T-helper 2 cell (primary cell): ENCODE measurements at places on chromosomes 12 and 14.
A peak's percentile ranks its signal among the peaks of the same experiment; 100 is the strongest.

DNA sequence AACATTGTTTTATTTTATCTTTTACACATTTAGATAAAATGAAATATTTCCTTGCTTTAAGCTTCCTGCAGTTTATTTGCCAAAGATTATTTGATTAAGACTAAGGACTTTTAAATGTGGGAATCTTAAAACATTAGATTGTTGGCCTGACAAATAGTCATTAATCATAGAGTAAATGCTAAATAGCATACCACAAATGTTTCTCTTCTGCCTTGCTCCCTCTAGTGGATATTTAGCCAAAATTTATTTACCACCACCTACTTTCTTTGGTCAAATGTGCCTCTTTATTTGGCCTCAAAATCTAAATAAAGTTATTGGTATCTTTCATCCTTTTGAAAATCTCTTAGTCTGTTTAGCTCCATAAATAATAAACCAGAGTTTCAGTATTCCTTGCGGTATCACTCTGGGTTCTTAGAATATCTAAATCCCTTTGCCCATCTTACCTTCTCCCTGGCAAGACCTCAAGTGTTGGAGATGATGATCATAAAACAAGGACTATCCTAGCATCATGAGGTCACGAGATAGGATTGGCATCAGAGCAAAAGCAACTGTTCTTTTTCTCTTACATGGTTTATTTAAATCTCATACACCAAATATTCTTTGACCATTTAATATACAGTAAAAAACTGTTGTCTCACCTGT, 150.6 kb upstream of the AEBP2 start:
- peak; percentile 34 for DNase-seq

- DNase-seq = no peak
These were observed 10.4 kb downstream of the TMEM229B start for GRCh38 chr14:67477926-67478799.

DNA sequence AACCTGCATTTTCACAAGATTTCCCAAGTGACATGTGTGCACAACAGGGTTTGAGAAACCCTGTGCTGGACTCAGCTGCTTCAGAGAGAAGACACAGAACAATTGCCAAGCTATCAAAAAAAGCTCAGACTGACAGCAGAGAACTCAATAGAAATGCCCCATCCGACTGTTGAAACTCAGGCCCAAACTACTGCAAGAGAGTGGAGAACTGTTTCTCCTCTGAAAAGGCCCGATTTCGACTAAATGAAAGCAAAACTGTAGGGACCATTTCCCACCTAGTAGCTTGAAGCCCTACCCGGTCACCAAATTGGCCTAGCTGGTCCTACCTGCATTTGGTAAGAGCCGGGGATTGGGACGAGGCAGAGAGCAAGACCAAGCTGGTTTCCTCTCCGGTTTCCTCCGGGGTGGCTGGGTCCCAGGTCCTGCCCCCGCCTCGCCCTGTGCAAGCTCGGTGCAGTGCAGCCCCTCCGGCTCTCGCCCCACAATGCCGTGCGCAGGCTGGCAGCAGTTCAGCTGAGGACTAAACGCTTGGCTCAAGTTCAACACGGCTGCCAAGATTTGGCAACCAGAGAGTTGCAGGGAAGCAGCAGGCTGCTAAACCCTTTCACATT, 1180.6 kb downstream of the VRK1 start:
- peak; percentile 66 for DNase-seq

DNA sequence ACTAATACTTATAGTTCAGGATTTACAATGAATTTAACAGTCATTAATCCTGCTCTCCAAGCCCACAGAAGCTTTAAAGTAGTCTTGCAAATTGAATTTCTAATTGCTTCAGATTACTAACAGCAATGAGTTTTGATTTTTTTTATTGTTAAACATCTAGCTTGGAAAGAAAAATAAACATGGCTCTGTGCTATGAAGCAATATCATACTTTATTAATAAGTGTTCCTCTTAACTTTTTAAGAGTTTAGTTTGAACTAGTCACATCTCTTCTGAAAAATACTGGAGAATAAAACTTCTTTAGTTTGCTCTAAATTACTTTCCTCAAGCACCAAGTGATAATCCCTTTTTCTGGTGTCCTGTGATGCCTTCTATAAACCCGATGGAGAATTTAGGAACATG, 250.2 kb downstream of the TRHDE start:
- DNase-seq = no peak

GRCh38 chr12:64181430-64182291, 40.4 kb downstream of the KICS2 start:
- no peak for DNase-seq

DNA sequence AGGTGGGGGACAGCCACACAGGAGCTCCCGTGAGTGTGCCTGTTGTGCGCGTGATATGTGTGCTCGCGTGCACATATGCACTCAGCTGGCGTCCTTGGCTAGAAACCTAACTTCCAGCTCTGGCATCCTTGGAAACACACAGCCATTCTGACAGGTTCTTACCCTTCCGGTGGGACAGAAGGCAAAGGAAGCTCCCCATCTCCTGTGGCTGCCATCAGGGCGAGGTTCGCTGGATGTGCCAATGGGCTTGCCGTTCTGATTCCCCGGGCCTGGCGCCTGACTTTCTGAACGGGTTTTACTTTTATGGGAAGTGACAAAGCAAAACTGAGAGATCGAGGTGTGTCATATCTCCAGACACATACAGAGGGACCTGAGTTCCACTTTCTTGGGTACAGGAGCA, 124.7 kb downstream of the PAPOLA start:
- DNase-seq = no peak

- no peak for DNase-seq
These were observed 4.1 kb downstream of the PLXNC1 start for GRCh38 chr12:94152292-94153078.

GRCh38 chr14:99891900-99892299, 98.7 kb downstream of the EML1 start:
- no peak for DNase-seq

DNA sequence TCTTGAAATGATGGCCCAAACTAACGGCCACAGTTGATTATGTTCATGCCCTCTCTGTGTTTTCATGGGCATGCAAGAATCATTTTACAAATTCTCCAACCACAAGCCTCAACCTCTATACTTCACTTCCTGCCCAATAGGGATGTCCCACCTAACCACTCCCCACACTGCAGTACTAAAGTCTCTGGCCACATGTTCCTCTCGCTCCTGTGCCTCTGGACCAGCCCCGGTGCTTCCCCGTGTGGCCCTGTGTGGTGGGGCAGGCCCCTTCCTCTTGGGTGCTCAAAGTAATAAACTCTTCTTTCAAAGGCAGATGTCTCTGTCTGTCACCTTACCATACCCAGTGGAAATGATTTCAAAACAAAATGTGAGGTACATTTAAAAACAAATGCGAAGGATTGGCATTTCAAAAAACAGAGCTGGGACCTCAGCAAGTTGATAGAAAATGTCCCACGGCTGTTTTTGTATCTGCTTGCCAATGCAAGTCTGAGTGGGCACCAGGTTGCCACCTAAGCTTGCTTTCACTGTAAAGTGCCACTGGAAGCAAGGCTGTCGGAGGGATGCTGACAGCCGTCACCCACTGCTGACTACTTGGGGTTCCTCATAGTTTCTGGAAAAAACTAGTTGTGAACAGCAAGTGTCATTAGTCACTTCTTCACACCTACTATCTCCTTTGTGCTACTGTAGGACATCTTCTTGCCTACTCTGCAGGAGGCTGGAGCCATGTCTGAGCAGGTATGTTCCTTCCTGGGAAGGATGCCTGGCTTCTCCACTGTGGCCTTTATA, 8.2 kb upstream of the SERPINA11 start:
- peak; percentile 7 for DNase-seq

GRCh38 chr12:27595231-27595642, 71.2 kb downstream of the PPFIBP1 start:
- no peak for DNase-seq

DNA sequence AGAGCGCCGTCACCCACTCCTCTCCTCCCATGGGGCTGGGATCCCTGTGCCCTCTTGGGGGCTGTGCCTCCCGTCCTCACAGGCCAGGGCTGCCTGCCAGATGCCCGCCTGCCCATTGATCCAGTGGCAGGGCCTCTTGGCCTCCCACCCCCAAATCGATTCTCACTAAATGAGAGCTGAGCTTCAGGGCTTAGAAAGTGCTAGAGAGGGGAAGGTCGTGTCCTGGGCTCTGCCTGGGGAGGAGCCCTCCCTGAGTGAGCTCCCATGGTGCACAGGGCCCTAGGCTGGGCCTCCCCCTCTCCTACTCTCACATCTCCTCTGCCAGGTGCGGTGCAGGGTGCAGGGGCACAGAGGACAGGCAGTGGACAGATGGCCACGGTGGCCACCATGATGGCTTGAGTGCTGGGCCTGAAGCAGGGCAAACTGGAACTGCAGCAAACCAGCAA, 9.2 kb downstream of the BEGAIN start:
- DNase-seq = no peak

DNA sequence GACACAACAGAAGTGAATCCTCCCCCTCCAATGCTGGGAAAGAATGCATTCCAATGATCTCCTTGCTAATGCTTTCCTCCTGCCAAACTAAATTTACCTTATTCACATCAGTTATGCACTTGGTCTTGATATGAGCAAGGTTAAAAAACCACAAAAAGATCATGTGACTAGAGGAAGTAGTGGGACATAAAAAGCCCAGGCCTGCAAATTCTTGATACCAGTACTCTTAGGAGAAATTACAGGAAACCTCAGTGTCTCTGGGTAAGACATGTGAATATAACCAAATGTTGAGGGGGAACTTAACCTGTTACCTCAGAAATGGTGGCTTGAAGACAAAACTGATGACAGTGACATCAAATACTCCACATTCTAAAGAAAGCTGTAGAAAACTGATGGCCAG, 427.1 kb downstream of the RPS29 start:
- peak; percentile 1 for DNase-seq

DNA sequence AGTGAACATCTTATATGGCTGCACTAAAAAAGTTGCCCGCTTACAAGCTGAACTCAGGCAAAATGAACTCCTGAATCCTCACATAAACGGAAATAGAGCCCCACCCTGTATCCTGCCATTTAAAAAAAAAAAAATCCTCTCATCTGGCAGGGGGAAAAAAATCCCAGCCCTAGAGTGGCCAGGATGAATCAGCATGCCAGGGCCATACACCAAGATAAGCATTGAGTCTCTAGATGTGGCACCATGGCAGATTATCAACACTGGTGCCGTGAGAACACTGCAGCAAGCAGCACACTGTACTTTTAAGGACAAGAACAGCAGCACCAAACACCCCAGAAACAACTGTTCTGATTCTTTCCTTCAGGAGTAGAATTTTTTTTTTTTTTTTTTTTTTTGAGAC, 65.5 kb downstream of the RASSF3 start:
- DNase-seq = no peak

GRCh38 chr14:75167325-75167724, 9.1 kb downstream of the TMED10 start:
- DNase-seq = no peak

DNA sequence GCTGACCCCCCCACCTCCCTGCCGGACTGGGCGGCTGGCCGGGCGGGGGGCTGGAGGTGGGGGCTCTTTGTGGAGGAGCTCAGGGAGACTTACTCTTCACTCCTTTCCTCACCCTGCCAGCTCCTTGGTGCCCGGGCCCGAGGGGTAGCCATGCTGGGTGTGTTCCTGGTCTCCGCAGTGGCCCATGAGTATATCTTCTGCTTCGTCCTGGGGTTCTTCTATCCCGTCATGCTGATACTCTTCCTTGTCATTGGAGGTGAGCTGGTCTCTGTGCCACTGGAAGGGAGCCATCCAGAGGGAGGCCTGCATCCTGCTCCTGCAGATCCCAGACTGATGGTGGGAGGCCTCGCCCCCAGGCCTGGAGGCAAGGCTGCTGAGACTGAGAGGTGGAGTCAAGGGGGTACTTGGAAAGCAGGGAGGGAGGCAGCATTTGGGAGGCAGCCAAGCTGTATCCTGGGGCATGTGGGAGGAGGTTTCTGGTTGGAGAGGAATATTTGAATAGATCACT, 19.7 kb downstream of the SOAT2 start:
- DNase-seq = no peak

DNA sequence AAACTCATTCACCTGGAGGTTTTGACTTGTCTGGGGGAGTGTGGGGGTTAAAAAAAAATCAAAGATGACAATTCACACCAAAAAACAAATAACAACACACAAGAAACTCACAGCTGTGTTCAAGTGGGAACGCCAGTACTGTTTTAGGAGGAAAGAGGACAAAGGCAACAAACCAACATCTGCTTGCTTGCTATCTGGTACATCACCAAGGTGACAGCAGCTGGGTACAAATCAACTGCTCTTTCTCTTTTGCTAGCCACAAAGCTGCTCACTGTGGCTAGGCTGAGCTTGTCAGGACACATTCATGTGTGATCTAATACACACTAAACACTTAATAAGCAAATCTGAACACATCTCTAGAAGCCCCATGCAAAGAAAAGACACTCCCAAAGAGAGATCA, 128.0 kb upstream of the RAP1B start:
- peak; percentile 4 for DNase-seq

DNA sequence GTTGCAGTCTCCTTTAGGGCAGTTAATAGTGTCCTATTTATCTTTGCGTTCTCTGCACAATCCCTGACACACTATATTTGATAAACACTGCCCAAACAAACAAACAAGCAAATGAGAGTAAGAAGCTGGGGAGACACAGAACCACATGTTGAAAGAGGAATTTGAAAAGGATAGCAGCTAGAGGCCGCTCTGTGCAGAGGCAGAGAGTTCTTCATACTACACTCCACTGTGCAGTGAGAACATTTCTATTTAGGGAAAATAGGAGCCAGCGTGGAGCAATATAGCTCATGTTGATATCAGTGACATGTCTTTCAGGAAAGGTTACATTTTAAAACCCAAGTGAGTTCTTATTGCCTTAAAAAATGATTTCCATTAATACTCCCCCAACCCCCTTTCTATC, 140.3 kb upstream of the SEL1L start:
- DNase-seq = no peak

DNA sequence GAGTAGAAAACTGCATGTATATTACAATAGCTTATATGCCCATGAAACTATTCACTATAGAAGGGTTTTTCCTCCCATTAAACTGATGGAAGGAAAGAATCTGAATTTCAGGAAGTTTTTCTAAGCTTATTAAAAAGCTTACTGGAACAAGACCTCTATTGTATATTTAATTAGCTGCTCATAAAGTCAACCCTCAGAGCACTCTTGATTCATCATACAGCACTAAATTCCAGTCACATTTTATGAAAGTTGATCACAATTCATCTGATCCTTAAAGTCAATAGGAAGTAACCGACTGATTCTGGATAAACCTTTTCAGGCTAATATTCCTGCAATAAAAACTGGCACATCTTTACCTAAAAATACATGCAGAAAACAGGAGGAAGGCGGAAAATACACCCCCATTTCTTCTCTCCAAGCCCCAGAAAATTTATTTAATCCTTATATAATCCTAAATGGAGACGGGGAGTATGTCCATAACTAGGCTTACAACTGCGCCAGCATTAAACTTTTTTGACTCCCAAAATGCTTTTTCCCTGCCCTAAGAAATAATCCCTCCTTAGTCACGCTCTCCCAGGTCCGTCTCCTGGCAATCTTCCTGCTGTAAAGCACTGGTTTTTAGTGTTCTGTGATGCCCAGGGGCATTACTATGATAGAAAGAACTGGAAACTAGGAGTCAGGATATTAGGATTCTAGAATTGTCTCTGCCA, 35.3 kb downstream of the DICER1 start:
- no peak for DNase-seq

- DNase-seq = no peak
These were observed 7.6 kb downstream of the EXOC3L4 start for GRCh38 chr14:103101963-103102688.
